Effector CD8-positive, alpha-beta T cell (primary cell): ENCODE measurements at places on chromosomes 12 and 14.

DNA sequence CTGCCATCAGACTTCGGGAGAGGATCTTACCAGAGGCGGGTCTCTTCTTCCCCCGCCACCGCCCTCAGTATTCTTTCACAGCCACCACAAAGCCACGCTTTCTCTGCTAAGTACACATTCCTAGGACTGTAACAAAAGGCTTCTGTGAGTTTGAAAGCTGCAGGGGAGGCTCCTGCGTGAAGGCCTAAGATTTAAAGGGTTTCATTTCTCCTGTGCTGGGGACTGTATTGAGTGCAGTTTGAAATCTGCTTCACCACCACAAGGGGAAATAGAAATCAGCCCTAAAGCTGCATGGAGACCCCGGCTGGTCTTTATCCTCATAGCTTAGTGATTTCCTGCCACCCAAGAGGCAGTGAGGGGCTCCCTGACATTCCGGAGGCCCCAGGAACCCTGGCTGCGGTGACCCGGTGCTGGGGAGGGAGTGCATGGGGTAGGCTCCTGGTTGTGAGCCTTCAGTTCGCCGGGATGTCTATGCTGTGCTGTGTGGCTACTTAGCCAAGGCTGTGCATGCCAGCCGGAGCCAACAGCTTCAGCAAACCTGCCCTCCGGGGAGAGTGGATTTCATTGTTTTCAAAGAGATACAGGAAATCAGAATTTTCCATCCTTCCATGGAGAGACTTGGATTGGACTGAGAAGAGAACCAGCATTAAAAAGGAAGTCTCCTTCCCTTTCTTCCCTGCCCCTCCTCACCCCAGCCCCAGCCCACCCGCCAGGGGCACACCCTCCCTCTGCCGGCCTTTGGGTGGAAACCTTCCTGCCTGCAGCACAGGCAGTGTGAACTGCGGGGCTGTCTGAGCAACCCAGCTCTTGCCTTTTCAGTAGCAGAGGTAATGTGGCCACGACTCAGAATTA is 163.3 kb downstream of the ETV6 start:
- DNase-seq = no peak

DNA sequence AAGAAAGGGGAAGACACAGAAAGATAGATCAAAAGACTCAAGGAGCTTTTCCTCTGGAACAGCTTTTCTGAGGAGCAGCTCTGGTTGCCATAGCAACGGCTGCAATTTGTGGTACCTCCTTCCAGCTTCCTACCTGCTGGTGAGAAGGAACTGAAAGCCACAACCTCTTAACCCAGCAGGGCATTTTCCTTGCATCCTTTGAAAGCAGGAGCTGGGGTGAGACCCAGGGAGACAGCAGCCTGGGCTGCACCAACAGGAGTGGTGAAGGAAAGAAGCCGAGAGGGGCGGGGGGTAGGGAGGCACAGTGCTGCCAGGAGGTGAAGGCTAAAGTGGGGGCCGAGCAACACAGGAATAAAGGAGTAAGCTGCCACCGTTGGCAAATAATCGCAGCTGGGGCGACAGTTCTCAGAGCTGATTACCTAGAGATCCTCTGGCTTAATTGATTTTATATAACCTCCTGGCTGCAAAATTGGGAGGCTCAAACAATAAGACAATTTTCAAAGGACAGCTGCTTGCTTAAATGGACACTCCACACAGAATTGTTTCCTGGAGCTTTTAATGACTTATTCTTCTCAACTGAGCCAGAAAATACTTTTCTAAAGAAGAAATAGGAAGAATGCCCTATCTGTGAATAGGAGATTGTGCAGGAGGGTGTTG is 129.4 kb downstream of the RPAP3 start:
- DNase-seq = no peak

DNA sequence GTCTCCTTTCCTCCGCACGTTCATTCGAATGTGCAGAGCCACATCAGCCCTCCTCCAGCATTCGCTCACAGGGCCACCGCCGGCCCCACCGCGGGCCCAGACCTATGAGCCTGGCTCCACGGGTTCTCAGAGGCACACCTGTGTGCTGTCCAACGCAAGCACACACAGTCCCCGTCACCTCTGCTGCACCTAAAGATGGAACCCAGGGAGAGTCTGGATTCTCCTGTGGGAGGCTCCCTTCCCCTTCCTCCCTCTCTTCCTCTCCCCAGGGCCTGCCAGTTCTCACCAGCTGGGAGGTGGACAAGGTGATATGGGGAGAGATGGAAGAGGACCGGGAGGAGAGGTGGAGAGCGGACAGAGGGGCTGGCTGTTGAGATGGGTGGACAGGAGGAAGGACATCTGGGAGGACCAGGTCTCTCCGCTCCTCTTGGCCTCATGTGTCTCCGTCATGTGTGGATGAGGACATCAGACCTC is 4.9 kb upstream of the AQP6 start:
- DNase-seq = no peak

- no peak for DNase-seq
Observed at GRCh38 chr14:36215217-36215598, 38.7 kb upstream of the PTCSC3 start.

DNA sequence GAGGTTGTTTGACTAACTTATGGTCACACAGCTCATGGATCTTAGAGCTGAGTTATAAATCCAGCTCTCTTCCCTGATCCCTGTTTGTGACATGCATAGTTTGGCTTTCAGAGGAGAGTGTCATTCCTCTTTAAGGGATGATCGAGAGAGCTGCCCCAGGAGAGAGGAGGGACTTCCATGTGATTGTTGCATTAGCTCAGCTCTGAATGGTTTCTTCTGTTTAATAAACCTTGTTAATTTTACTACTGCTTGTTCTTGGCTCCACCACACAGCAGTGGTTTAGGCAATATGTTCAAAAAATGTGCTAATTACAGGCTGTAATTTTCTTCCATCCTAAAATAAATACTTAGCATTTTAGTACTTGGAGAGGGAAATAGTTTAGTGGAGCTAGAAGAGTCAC is 152.5 kb downstream of the C12orf75 start:
- no peak for DNase-seq

DNA sequence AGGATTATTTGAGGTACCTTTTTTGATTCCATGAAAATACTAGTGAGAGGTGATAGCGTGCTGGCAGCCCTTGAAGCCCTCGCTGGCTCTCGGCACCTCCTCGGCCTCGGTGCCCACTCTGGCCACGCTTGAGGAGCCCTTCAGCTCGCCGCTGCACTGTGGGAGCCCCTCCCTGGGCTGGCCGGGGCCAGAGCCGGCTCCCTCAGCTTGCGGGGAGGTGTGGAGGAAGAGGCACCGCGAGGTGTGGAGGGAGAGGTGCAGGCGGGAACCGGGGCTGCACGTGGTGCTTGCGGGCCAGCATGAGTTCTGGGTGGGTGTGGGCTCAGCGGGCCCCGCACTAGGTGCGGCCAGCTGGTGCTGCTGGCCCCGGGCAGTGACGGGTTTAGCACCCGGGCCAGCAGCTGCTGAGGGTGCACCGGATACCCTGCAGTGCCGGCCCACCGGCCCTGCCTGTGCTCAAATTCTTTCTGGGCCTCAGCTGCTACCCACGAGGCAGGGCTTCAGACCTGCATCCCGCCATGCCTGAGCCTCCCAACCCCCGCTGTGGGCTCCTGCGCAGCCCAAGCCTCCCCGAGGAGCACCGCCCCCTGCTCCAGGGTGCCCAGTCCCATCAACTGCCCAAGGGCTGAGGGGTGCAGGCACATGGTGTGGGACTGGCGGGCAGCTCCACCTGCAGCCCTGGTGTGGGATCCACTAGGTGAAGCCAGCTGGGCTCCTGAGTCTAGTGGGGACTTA is 7.4 kb downstream of the MOK start:
- DNase-seq = no peak

- no peak for DNase-seq
Observed at GRCh38 chr12:19972325-19973288, 395.7 kb upstream of the PDE3A start.

GRCh38 chr14:80455031-80455430 is 243.7 kb upstream of the DIO2 start:
- DNase-seq = no peak

GRCh38 chr14:38074081-38074480 is 133.6 kb upstream of the SSTR1 start:
- no peak for DNase-seq

DNA sequence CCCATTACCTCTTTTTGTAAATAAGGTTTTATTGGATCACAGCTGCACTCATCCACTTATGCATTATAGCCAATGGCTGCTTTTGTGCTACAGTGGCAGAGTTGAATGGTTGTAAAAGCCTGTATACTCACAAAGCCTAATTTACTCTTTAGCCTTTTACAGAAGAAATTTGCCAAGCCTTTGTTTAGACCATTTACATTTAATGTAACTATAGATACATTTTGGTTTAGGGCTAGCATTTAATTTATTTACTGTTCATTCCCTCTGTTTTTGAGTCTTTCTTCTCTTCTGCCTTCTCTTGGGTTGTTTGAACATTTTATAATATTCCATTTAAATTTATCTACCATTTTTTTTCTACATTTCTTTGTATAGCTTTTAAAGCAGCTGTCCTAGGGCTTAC is 217.1 kb upstream of the AMIGO2 start:
- DNase-seq = no peak

- no peak for DNase-seq
Observed at GRCh38 chr12:54762390-54762789, 91.9 kb upstream of the MUCL1 start.
